ENCODE measurements at places on chromosomes 6 and 20. TPM values are rescaled to one million over a fixed set of nuclear protein-coding genes. Genes with fewer than 3 reads are reported as not detected.

DNA sequence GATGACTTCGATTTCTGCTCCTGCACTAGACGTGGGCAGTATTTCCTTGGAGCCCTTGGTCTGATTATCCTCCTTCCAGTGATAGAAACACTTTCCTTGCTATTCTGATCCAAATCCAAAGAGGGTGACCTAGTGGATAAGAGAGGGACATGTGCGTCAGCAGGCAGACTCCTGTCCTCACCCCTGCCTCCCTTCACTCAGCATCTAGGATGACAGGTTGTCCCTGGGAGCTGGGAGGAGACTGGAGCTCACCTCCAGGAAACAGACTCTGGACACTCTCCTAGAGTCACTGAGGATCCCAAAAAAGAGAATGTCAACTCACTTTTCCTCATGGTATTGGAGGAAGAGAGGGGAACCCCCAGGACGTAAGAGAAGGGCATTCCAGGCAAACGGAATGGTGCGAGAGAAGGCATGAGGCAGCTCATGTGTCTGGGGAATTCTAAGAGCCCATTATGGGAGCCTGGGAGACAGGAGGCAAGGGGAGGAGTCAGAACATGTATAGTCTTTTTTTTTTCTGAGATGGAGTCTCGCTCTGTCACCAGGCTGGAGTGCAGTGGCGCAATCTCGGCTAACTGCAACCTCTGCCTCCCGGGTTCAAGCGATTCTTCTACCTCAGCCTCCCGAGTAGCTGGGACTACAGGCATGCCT is 2.2 kb downstream of the C20orf173 start:
- no peak for DNase-seq

DNA sequence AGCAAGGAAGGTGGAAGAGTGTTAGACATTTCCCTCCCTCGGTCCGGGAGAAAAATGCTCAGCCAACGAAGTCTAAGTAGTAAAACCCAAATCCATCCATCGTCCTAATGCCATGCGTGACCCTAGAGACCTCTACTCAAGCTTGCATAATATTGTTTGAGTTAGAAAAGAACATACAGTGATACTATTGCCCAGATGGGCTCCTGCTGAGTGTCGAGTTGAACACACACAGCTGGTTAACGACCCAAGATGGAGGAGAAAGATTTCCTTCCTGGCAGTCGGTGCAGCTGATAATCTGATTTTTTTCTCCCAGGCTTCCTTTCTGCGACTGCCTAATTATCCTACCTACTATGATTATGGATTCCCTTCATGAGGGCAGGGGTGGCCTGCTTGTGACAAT is 164.4 kb upstream of the KCNG1 start:
- DNase-seq = no peak

GRCh38 chr6:5086294-5086890 is 1.3 kb downstream of the PPP1R3G start:
- no peak for DNase-seq

The C20orf144 gene
- not detected for total RNA-seq
